ENCODE measurements at places on chromosomes 3 and 15. TPM values are rescaled to one million over a fixed set of nuclear protein-coding genes. Genes with fewer than 3 reads are reported as not detected.

LRRIQ4 gene
- not detected for total RNA-seq

DNA sequence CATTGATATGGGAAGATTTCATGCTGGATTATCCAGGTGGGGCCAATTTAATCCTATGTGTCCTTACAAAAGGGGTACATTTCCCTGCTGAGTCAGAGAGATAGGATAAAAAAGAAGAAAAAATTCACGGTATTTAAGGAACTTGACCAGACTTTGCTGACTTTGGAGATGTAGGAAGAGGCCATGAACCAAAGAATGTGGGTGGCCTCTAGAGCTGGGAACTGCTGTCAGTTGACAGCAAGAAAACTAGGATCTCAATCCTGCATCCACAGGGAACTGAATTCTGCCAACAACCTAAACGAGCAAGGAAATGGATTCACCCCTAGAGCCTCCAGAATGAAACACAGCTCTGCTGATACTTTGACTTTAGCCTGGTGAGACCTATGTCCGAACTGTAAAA lies 148.1 kb upstream of the SLC24A5 start:
- H3K27me3 ChIP-seq: no peaks in the 10 kb centered on the region
- H3K36me3 ChIP-seq: no peaks in the 10 kb centered on the region
- no peak overlapping the region for H3K27ac ChIP-seq
- DNase-seq: no peak

DNA sequence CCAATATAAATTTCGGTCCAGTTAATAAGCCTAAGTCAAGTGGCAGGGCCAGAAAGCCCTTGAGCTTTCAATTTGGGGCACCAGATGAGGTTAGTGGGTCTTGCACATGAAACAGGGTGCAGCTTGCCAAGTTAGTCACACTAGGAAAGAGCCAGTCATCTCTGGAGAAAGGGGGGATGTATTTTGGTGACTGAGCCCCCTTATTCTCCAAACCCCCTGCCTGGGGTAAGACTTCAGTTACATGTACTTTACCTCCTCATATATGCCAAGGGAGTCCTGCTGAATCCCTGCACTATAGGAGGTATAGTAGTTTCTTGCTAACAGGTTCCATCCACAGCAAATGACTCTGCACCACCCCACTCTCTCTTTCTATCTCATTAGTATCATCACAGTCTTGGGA lies 62.7 kb downstream of the TIGIT start:
- DNase-seq: no peak
- no peaks in the 10 kb centered on the region for H3K4me1 ChIP-seq
- no peaks in the 10 kb centered on the region for H3K27me3 ChIP-seq
- H3K36me3 ChIP-seq: no peaks in the 10 kb centered on the region
- H3K27ac ChIP-seq: no peak overlapping the region

DNA sequence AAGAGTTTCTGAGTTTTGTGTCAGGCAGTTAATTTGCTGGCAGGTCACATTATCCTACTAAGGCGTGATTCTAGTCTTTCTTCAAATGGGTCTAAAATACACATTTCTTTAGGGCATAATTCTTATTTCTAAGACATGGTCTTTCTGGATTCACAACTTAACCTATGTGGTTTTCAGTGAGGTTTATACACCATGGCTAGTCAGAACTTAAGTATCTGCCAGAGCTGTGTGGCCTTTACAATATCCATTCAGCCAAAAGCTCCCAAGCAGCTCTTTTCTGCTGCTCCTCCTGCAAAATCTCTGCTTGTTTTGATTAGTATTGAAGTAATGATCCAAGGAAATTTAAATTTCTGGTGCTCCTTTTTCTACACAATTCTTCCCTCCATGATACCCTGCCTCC lies 33.5 kb downstream of the SLC9C1 start:
- DNase-seq: no peak
- no peaks in the 10 kb centered on the region for H3K27me3 ChIP-seq
- no peak overlapping the region for H3K4me3 ChIP-seq
- no peaks in the 10 kb centered on the region for H3K4me1 ChIP-seq
- no peaks in the 10 kb centered on the region for H3K36me3 ChIP-seq

- no peak overlapping the region for H3K4me3 ChIP-seq
- no peak overlapping the region for H3K27ac ChIP-seq
- H3K4me1 ChIP-seq: no peaks in the 10 kb centered on the region
- no peak for DNase-seq
- H3K27me3 ChIP-seq: no peaks in the 10 kb centered on the region
- H3K36me3 ChIP-seq: no peaks in the 10 kb centered on the region
These were observed 30.0 kb upstream of the ABHD10 start for GRCh38 chr3:111948786-111949185.

C3orf20 gene
- 0.11 TPM for total RNA-seq

DNA sequence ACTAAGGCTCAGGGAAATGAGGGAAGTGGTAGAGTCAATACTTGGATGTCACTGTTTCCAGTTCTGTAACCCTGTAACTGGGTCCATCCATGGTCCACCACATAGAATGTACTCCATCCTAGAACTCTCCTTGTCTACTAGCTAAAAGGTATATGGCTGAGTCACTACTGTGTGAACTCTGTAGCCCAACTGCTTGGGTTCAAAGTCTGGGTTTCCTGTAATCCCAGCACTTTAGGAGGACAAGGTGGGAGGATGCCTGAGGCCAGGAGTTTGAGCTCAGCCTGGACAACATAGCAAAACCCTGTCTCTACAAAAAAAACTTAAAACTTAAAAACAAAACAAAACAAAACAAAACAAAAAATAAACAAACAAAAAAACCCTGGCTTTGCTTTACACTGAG lies 5.3 kb upstream of the DIS3L start:
- no peak overlapping the region for H3K27ac ChIP-seq
- H3K36me3 ChIP-seq: no peaks in the 10 kb centered on the region
- no peak for DNase-seq
- no peaks in the 10 kb centered on the region for H3K27me3 ChIP-seq

DNA sequence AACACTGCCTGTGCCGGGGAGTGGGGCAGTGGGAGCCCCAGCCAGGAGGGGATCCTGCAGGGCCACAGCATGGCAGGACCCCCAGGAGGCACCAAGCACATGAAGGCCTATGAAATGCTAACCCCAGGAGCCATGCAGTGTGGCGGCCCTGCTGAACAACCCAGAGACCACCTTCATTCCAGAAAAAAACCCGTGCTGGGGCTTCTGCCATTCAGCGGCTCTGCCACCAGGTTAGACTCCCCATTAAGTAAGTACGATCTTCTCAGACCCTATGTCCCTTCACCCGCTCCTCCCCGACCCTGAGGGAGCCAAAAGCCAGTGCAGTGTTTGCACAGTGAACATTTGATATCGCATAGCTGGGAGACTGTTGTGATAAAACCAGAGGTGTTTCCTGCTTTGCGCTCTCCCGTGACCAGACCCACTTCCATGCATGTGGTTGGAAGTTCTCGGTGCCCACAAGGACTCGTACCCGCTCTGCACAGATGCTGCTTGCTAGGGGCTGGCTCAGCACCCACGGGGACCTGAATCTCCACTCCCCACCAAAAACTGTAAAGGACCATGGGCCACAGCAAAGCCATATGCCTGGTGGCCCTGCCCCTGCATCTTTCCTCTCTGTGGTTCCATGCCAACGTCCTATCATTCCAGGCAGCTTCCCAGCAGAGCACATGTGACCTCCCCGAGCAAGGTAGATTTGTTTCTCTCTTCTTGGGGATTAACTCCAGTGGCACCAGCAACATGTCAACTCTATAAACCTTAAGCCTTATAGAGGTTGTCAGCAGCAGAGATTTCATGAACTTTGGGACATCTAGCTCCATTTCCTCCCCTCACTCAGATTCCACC lies 5.3 kb downstream of the PLA2G4D start:
- H3K4me1 ChIP-seq: no peaks in the 10 kb centered on the region
- no peaks in the 10 kb centered on the region for H3K27me3 ChIP-seq
- no peaks in the 10 kb centered on the region for H3K36me3 ChIP-seq
- H3K4me3 ChIP-seq: no peak overlapping the region

ERICH6 gene
- total RNA-seq: 0.27 TPM

GRCh38 chr3:20916951-20917606 lies 731.1 kb upstream of the SGO1 start:
- H3K27me3 ChIP-seq: no peaks in the 10 kb centered on the region
- no peaks in the 10 kb centered on the region for H3K4me1 ChIP-seq
- no peak overlapping the region for H3K27ac ChIP-seq

MEX3B gene
- 0.48 TPM for total RNA-seq

GRCh38 chr3:69137412-69137811 lies 15.0 kb upstream of the LMOD3 start:
- no peak overlapping the region for H3K4me3 ChIP-seq
- no peaks in the 10 kb centered on the region for H3K36me3 ChIP-seq
- no peak for DNase-seq
- no peaks in the 10 kb centered on the region for H3K4me1 ChIP-seq
- H3K27ac ChIP-seq: no peak overlapping the region
- no peaks in the 10 kb centered on the region for H3K27me3 ChIP-seq

GRCh38 chr3:187197335-187197649 lies at the start of gene RTP1:
Gene RTP1, plus strand, starts transcription at chr3:187197486. Its CDS starts 30 bp downstream, at chr3:187197516.
- no peak for DNase-seq
- H3K4me3 ChIP-seq: no peak within 1 kb of the TSS
- H3K27me3 ChIP-seq: no peaks in the 10 kb centered on the region
- H3K27ac ChIP-seq: no peak within 1 kb of the TSS
- no peaks in the 10 kb centered on the region for H3K4me1 ChIP-seq

CLDN1 gene
- total RNA-seq: not detected

DNA sequence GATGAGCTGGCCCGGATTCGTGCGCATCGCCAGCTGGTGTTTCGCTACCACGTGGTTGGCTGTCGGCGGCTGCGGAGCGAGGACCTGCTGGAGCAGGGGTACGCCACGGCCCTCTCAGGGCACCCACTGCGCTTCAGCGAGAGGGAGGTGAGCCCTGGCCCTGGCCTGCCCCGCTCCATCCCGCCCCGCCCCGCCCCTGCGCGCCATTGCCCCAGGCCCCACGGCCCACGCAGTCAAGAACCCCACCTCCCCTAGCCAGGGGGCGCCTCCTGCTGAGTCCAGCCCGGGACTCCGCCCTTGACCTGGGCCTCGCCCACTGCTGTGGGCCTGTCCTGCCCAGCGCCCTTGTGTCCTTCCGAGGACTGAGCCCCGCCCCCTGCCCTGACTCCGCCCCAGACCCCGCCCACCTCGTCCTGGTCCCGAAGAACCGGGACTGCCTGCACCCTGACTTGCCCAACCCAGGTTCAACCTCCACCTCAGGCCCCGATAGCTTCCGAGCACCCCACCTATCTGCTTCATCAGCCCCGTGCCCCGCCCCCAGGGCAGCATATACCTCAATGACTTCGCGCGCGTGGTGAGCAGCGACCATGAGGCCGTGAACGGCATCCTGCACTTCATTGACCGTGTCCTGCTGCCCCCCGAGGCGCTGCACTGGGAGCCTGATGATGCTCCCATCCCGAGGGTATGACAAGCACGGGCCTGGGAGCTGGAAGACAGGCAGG lies 14.8 kb downstream of the NT5DC2 start:
- no peaks in the 10 kb centered on the region for H3K36me3 ChIP-seq
- no peak for DNase-seq
- H3K4me1 ChIP-seq: no peaks in the 10 kb centered on the region
- H3K27ac ChIP-seq: no peak overlapping the region
- H3K4me3 ChIP-seq: no peak overlapping the region

GRCh38 chr3:168251371-168251770 lies 155.6 kb upstream of the GOLIM4 start:
- no peak overlapping the region for H3K4me3 ChIP-seq
- H3K36me3 ChIP-seq: no peaks in the 10 kb centered on the region
- no peak overlapping the region for H3K27ac ChIP-seq
- H3K27me3 ChIP-seq: no peaks in the 10 kb centered on the region

DNA sequence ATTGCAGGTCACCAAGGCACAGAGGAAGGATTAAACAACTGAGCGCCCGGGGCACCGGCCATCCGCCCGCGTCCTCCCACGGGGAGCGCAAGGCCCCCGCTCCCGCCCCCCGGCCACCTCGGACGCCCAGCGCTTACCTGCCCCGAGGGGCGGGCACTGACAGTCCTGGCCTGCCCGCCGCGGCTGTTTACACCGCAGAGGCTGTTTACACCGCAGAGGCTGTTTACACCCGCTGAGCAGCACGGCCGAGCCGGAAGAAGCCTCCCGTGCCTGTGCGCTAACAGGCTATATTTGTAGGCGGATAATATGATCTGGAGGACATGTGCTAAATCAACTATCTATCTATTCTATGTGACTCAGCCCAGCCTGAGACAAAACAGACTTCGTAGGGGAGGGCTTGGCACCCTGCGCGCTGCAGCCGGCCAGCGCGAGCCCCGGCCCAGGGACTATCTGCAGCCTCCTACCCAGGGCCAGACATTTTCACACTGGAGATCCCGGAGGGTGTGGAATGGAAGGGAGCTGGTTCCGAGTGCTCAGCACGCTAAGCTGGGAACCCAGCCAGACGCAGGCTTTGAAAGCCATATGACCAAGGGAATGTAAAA lies at the start of gene LRRC2:
LRRC2 (minus strand) TSS at position 263 of the 602 bp plus-strand sequence. CDS start 14,711 bp downstream, outside the sequence.
- peaks cover 11% of the 10 kb centered on the region for H3K4me1 ChIP-seq
- no peak within 1 kb of the TSS for H3K27ac ChIP-seq
- no peaks in the 10 kb centered on the region for H3K36me3 ChIP-seq

- no peak overlapping the region for H3K27ac ChIP-seq
- no peak overlapping the region for H3K4me3 ChIP-seq
- DNase-seq: no peak
- H3K27me3 ChIP-seq: no peaks in the 10 kb centered on the region
- H3K4me1 ChIP-seq: no peaks in the 10 kb centered on the region
These were observed 112.2 kb downstream of the RFTN1 start for GRCh38 chr3:16401273-16401672.

CFAP91 gene
- not detected for total RNA-seq

CP gene
- 0.69 TPM for total RNA-seq

FETUB gene
- not detected for total RNA-seq

DNA sequence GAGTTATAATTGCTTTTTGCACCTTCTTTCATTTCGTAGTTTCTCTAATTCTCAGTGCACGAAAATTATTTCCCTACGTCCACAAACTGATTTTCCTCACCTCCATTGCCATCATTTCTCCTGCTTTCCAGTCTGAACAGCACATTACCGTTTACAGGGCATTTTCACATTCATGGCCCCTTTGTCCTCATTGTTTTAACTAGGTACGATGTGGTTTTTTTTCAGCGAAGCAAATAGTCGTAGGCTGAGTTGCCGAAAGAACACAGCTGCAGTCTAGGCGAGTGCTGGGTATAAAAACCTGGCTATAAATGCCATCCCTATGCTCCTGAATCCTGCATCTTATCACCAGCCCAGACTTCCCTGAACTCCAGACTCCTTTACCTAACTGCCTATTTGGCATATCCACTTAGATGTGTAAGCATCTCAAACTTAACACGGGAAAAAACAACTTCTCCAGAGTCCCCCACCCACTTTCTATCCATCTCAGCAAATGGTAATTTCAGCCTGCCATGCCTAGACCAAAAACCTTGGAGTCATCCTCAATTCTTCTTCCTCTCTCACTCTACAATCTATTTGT lies 691 bp upstream of the FSIP1 start:
- no peaks in the 10 kb centered on the region for H3K27me3 ChIP-seq
- peak overlapping the region; percentile 98 for H3K4me3 ChIP-seq
- H3K36me3 ChIP-seq: no peaks in the 10 kb centered on the region
- H3K4me1 ChIP-seq: peaks cover 19% of the 10 kb centered on the region

DNA sequence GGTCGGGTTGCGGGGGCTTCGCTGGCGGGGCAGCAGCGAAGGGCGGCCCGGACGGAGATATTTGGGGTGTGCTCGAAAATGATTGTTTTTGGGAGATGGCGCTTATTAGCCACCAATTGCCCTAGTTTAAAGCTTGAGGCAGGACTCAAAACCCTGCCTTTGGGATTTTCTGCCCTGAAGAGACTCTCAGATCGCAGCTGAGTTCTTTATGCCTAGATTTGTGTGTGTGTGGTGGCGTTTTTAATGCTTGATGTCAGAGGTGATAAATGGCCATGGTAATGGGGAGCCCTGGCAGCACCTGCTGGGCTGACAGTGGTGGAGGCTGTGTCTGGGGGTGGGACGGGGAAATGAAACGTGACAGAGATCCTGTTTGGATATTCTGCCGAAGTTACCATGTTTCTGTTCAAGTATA lies 604 bp downstream of the KCTD6 start:
- H3K4me3 ChIP-seq: peak overlapping the region; percentile 95
- no peak for DNase-seq
- H3K27ac ChIP-seq: peak overlapping the region; percentile 69
- H3K27me3 ChIP-seq: no peaks in the 10 kb centered on the region
- peaks cover 22% of the 10 kb centered on the region for H3K4me1 ChIP-seq
